ENCODE measurements at places on chromosomes 16 and 17. TPM values are rescaled to one million over a fixed set of nuclear protein-coding genes. Genes with fewer than 3 reads are reported as not detected.

DNA sequence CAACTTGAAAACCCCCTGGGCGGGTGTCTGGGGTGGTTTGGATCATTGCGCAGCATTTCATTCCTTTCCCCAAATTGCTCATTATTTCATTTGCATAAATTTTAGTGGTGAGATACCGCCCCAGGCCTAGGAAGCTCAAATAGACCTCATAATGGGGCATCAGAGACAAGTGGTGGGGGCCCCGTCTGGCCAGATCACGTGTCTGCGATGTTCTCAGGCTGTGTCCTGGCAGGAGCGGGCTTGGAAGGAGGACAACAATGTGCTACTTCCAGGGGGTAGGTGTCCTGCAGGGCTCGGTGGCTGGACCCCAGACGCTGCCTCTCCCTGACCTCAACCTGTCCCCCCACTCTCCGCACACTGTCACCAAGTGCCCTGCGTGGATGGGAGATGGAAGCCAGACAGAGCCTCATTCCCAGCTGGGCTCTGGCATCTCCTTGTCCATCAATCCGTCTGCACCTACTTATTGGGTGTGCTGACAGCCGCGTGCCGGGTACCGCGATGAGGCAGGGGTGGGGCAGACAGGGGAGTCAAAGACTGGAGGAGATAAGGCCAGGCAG, 116.9 kb downstream of the NTN1 start:
- no peak for DNase-seq
- no peak overlapping the region for H3K4me3 ChIP-seq
- H3K27me3 ChIP-seq = no peaks in the 10 kb centered on the region
- H3K27ac ChIP-seq = no peak overlapping the region

DNA sequence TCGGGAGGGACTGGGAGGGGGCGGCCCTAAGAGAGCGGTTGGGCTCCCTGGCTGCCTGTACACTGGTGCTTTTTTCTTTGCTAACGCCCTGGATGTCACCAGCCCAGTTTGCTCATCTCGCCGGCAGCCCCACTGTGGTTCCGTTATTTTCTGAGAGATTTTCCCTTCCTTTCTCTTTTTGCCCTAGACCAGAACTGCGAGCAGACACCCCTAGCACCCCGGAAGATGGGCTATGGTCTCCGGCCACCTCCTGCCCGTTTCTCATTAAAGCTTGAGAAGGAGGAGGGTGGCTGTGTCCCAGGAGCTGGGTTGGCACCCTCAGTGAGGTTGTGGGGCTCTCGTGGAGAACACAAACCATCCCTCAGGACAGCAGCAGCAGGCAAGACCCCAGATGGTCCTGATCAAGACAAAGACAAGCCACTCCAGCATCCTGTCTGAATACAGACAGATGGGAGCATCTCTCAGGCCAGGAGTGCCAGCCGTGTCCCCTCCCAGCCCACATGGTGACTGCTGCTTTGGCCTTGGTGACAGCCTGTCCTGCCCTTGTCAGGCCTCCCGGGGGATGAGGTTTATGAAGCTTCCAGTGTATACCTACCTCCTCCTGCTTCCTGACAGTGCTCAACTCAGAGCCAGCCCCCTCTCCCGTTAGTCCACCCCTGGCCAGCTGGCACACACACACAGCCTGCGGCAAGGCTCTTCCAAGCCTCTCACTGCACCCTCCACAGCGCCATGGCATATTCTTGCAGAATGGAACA, 77.2 kb downstream of the KCNJ12 start:
- H3K4me3 ChIP-seq = no peak overlapping the region
- no peak overlapping the region for H3K27ac ChIP-seq
- no peaks in the 10 kb centered on the region for H3K36me3 ChIP-seq
- DNase-seq = no peak
- peaks cover 11% of the 10 kb centered on the region for H3K27me3 ChIP-seq

GRCh38 chr16:46980926-46981325, 7.5 kb upstream of the DNAJA2 start:
- DNase-seq = no peak
- H3K4me3 ChIP-seq = no peak overlapping the region
- no peaks in the 10 kb centered on the region for H3K36me3 ChIP-seq
- H3K27ac ChIP-seq = no peak overlapping the region
- H3K4me1 ChIP-seq = peaks cover 10% of the 10 kb centered on the region

The ANKS4B gene
- total RNA-seq = not detected

Data from activated CD8-positive, alpha-beta T cell treated with anti-CD3 and anti-CD28 coated beads, Interleukin-2, amount 10 ng/mL, durations not matched to agents 7 days and 5 days (primary cell).